ENCODE measurements at places on chromosomes 1 and 21.
A peak's percentile ranks its signal among the peaks of the same experiment; 100 is the strongest.

- no peak for DNase-seq
These were observed 691 bp upstream of the GBP5 start for GRCh38 chr1:89273324-89273778.

GRCh38 chr1:23444104-23444533 lies 19.6 kb upstream of the TCEA3 start:
- DNase-seq = no peak

DNA sequence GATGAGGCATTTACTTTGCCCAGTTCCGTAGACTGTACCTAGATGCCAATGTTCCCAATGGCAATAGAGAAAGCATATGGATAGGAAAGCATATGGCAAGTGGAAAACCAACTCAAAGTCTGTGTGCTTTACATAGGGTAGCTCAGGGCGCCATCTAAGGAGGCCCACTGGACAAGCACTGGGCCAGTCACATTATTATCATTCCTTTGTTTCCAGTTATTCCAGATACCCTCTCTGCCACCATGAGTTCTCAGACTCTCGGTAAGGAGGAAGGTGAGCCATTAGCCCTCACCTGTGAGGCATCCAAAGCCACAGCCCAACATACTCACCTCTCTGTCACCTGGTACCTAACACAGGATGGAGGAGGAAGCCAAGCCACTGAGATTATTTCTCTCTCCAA lies 9.8 kb downstream of the CD101 start:
- DNase-seq = no peak

DNA sequence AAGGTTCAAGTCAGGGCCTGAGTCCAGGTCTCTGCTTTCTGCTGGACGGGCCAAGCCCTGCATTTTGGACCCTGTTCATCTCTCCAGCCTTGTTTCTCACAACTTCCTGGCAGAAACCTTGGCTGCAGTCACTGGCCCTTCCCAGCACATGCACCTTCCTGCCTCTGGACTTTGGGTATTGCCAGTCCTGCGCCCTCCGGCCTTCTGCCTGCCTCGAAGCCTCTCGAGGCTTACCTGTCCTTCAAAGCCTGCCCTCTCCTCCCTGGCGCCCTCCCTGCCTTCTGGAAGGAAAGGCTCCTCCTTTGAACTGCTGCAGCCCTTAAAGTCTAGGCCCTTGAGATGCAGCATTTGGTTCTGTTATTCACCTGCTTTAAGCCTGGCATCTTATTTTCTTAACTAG lies 52.8 kb downstream of the HTR6 start:
- peak; percentile 64 for DNase-seq

DNA sequence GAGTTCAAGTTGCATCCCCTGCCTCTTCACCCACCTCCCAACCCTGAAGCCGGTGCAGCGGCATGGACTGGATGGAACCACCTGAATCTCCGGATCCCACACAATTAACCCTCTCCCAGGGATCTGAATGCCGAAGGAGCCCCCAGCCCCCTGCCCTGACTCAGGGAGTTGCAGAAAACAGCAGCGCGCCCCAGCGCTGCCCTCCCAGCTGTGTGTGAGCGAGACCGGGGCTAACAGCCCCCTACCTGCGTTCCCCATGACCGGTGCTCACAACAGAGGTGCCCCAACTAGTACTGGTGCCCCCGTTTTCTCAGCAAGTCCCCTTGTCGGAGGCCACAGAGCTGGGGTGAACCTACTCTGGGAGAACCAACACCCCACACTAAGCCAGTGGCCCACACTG lies 136.8 kb downstream of the PRDM16 start:
- no peak for DNase-seq

- DNase-seq = peak; percentile 93
These were observed 283.4 kb downstream of the ASTN1 start for GRCh38 chr1:176880955-176881595.

DNA sequence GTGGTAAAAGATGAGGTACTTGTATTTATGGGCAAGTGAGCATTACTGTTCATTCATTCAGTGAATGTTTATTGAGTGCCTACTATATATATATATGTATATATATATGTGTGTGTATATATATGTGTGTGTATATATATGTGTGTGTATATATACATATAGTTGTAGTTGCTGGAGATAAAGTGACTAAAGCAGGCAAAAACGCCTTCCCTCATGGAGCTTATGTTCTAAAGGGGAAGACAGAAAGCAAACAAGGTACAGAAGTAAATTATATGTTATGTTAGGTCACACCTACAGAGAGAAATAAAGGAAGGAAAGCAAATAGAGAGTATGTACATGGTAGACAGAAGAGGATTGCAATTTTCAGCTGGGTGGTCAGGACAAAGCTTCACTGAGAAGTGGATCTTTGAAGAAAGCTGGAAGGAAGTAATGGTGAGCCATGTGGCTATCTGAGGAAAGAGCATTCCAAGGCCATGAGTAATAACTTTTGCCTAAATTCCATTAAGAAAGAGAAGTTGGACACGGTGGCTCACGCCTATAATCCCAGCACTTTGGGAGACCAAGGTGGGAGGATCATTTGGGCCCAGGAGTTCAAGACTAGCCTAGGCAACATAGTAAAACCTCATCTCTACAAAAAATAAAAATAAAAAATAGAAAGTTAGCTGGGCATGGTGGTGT lies 33.5 kb upstream of the KLF17 start:
- DNase-seq = no peak

DNA sequence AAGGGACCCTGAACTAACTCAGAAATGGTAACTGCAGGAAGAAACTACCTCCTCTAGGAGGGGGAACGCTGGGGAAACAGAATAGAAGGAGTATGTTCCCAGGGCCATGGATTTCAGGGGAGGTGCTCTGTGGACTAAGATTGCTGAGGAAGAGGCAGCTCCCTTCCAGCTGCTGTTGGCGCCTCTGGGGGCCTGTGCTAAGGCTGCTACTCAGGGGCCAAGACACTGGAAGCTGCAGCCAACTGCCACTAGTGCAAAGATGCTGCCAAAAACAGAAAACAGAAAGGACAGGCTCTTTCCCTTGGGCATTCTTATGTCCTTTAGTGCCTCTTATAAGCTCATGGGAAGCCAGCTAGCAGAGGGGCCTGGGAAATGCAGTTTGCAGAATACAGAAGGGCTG lies 58.0 kb upstream of the SGIP1 start:
- peak; percentile 53 for DNase-seq

- DNase-seq = no peak
These were observed 13.5 kb upstream of the ZNF678 start for GRCh38 chr1:227549892-227550291.

GRCh38 chr1:108653431-108654105 lies 7.3 kb downstream of the HENMT1 start:
- DNase-seq = no peak

DNA sequence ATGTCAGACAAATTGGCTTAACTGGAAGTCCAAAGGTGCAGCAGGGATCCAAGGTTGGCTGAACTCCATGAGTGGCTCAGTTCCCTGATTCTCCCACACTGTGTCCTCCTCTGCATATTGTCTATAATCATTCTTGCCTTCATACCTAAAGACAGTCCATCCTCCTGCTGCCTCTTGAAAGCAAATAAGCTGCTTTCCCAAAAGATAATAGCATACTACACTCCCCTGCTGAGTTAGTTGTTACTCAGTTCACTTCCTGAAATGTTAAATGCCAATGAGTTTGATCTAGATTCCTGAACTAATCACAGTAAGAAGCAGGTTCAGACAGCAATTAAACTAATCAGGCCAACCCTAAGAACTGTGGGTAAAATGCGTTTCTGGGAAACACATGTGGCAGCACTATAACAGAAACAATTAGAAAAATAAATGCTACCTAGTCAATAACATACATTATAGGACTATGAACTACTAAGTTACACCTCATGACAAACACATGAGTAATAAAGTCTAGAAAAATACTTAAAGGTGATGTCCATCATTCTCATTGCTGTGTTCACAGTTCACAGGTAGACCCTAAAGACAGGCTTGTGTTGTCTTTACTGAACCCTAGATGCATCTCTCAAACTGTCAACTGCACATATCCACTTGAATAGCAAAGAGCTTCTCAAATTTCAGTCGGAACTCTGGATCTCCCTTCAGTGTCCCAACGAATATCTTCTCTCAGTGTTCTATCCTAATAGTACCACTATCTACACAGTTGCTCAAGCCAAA lies 50.8 kb upstream of the BOLA1 start:
- DNase-seq = no peak

DNA sequence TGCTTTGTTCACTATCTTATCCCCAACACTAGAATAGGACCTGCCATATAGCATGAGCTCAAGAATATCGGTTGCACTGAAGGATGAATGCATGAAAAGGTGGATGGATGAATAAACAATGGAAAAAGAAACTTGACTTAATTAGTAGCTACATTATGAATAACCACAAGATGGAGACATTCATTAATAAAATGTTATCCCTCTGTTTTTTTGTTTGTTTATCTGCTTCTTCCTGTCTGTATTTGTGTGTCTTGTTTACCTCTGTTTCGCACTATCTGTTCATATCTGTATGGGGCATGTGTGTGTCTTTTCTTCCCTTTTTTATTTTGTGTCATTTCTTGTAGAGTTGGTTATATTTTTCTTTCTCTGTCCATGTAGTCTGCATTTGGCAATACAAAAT lies 1.1 kb upstream of the OR14I1 start:
- DNase-seq = no peak

GRCh38 chr21:14836950-14837349 lies 227.8 kb downstream of the NRIP1 start:
- DNase-seq = no peak

GRCh38 chr1:93496520-93496919 lies 48.6 kb downstream of the FNBP1L start:
- DNase-seq = no peak

DNA sequence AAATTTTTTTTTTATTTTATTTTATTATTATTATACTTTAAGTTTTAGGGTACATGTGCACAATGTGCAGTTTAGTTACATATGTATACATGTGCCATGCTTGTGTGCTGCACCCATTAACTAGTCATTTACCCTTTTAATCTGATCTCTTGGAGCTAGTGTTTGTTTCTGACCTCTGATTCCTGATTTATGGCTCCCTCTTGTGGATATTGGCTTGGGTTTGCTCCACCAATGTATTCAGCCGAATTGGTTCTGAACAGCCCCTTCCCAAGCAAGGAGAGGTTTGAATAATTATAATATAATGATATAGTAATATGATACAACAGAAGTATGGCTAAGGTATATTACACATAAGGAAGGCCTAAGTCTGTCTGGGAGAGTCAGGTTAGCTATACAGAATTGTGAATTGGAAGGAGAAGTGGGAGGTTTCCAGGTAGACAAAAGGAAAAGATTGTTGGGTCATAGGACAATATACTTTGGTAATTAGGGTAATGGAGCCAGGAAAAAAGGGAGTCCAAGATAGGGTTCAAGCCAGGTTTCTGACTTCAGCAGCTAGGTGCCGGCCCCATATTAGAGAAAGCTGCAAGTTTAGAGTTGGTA lies 53.1 kb upstream of the HMCN1 start:
- DNase-seq = peak; percentile 67

- peak; percentile 71 for DNase-seq
These were observed 64.3 kb downstream of the DMRTA2 start for GRCh38 chr1:50358962-50359361.

DNA sequence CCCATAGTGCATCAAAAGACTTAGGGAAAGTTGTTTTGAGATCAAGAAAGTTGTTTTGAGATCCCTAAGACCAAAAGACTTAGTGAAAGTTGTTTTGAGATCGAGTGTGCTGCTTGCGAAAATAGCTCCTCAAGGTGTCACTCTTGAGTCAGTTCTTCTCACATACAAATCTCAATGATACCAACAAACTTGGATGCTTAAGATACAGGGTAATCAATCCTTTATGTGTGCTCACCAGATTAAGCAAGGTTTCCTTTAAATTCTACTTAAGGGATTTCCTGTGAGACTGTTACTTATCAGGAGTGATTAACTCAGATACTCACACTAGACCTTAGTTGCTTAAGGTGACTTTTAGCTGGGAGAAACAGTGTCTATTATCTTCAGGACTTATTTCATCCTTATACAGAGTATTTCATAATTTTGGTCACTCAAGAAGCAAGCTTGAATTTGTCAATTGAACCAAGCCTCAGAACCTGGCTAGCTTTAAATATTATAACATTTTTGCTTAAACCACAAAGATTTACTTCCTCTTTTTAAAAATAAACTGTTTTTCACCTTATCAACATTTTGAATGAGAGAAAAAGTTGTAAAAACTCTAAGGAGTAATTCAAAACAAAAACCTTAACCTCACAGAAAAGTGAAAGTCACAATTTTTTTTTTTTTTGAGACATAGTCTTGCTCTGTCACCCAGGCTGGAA lies 8.0 kb upstream of the RLF start:
- DNase-seq = peak; percentile 51

DNA sequence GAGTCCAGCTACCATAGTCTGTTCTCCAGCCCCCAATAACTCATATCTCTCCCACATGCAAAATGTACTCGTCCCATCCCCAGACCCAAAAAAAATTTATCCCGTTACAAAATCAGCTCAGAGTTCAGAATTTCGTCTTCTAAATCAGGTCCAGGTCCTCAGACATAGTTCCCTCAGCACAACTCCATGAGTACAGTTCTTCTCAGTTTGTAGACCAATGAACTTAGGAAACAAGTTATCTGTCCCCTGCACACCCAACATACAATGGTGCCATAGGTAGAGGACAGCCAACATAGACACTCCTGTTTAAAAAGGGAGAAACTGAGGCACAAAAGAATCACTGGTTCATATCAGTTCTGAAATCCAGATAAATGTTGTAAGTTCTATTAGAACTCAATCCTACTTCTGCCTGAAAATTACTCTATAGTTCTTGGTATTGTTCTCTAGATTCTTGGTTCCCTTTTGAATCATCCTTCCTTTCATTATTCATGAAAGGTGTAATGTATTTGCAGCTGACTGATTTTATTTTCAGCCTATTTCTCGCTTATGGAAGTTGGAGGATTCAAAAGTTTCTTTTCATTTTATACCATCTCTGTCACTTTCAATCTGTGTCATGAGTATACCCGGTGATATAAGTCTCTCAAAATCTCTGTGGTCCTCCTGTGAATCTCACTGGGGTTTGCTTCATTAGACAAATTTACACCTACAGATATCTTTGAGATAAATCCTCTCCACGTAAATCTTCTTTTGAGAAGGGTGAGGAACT lies 75.8 kb upstream of the TSPAN2 start:
- no peak for DNase-seq

GRCh38 chr1:100452641-100453040 lies 85.3 kb upstream of the GPR88 start:
- DNase-seq = no peak

DNA sequence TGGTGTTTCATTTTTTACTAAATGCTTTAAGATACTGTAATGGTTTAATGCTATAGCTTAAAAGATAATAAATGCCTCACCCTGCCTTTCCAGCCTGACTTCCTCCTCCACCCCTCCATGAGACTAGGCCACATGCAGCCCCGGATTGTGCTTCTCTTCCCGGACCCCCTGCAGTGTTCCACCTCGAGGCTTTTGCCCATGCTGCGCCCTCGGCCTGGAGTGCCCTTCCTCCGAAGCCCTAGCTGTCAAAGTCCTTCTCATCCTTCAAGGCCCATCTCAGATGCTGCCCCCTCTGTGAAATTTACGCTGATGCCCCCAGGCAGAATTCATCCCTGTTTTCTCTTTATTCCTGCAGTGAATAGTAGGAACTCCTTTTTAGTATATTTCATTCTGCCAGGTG lies 98.5 kb downstream of the ATP5PO start:
- DNase-seq = no peak

All from endodermal cell (in vitro differentiated cells).